ENCODE measurements at places on chromosomes 11 and 22.

DNA sequence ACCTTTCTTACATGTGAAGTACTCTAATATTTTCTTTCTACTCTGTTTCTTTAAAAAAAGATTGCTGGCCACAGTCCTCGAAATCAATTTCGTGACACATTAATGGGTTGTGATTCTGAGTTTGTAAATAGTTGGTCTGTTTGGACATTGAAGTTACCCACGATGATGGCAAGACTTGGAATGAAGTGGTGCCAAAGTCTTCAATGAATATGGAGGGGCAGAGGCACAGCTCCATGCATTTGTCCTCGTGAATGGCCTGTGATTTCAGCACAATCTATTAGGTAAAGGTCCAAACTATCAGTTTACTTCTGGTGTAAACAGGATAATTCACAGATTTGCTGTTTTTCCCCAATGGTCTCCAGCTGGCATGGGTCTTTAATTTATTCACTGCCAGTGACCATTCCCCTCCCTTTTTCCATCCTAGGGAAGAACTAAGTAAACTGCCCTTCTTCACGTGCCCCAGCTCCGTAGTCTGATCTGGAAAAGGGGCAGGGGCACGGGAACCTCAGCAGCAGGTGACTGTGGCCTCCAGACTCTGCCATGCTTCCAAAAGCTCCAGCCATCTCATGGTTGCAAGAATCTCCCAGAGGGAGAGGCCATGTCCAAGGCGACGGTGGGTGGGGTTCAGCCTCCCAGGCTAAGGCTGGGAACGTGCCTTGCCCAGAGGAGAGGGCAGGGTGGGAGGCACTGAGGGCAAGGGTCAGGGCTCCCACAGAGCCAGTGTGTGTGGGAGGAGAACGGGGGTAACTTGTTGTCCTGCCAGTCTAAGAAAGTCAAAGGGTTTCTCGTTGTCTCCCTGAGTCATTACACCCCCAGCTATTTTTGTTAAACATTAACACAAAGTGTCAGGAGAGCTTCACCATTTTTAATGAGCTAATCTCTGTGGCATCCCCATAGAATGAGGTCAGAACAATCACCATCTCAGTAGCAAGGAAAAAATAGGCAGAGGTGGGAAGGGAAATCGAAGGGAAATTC lies 16.9 kb upstream of the PEX26 start:
- peak; percentile 68 for DNase-seq

GRCh38 chr11:126456783-126457542 lies 101.5 kb downstream of the ST3GAL4 start:
- no peak for DNase-seq

GRCh38 chr11:119626871-119627270 lies 102.1 kb downstream of the NECTIN1 start:
- no peak for DNase-seq

- DNase-seq = no peak
These were observed 96.6 kb downstream of the FDX1 start for GRCh38 chr11:110526323-110526722.

DNA sequence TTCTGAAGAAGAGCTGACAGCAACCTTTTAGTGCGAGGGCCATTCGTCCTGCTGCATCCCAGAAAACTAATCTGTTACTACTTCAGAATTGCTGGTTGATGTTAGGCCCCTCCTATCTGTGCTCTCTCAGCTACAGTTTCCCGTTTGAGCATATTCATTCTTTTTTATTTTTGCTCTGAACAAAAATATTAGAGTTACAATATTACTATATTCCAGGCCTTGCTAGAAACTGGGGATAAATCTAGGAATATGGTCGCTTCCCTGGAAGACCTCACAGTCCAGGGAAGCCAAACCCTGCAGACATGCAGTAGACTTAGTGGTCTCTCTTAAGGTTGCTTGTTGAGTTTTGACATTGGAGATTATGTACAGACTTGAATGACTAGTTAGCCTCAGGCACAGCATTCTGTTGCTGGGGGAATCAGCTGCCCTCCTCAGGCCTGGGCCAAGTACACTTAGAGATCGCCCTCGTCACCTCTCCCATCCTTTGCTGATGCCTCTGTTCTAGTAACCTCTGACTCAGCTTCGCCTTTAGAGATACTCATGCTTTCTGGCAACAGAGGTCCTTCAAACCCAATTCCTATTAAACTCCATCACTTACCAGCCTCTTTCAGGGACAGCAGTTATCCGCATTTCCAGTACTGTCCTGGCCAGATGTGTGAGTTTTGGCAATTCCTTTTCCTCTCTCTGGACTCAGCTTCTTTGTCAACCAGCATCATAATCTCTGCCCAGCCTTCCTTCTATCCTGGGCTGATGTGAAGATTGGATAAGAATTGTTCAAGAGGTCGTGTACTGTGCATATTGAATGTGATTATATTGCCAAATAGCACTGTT lies 698 bp upstream of the ANAPC15 start:
- no peak for DNase-seq

DNA sequence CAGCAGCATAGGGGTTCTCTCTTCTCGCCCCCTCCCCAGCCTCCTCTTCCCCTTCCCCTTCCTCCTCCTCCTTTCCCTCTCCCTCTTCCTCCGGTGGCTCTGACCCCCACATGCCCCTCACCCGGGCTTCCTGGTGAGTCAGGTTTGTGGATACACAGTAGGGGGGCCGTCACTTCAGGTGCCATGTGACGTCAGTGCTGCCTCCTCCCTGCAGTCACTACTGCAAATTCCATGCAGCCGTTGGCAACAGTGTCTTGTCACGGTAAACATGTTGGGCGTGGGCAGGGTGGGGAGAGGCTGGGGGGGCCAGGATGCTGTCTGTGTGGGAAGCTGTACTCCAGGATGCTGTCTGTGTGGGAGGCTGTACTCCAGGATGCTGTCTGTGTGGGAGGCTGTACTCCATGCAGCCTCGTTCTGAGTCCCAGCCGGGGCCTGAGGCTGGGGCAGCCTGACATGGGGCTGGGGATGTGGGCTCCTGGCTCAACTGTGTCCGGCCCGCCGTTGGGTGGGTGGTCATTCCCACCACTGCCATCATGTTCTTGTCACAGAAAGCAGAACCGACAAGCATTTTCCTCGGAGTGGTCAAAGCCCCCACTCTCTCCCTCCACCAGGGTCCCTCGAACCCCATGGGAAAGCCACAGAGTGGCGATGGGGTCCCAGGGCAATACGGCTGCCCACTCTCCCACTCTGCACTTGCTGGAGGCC lies 2.4 kb upstream of the MUC2 start:
- peak; percentile 79 for DNase-seq

- no peak for DNase-seq
These were observed 17.3 kb downstream of the TRPM5 start for GRCh38 chr11:2426826-2427521.

DNA sequence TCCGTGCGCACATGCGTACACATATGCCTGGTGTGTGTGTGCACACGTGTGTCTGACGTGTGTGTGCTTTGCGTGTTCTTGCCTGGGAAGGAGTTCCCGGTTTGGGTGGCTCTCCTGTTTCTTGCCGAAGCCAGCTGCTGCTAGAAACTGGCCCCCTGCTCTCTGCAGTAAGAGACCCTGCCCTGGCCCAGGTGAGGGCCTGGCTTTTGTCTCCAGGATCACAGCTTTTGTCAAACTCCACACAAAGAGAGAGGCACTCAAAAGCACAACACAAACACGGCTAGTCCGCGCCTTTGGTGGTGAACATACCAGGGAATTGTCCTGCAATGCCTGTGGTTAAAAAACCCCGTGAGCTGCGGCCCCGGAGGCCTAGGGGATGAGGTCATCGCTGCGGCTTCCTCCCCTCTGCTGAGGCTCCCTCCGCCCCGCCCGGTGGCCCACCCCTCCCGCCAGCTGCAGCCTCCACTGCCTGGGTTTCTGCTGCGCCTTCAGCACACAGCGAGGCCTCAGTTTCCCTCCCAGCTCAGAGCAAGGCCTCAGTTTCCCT lies 88.9 kb downstream of the KCNQ1 start:
- DNase-seq = peak; percentile 85

- no peak for DNase-seq
These were observed 82.6 kb downstream of the FAM76B start for GRCh38 chr11:95706974-95707387.

DNA sequence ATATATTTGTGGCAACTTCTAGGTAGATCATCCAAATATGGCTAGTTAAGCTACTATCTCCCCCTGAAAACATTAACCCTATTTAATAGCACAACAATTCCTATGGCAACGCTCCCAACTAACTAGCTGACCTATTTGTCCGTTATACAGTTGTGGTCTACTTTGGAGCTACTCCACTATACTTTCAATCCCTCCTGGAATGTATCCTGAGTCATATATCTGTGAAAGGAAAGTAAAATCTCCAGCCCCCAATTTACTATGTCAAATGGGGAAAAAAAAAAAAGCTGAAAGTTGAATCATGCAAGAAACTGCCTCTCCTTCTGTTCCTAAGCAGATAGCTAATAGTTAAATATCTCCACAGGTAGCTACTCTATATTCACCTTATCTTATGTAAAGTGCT lies 128.5 kb downstream of the CD44 start:
- DNase-seq = no peak

GRCh38 chr11:45087900-45088160 lies 58.6 kb upstream of the PRDM11 start:
- no peak for DNase-seq

DNA sequence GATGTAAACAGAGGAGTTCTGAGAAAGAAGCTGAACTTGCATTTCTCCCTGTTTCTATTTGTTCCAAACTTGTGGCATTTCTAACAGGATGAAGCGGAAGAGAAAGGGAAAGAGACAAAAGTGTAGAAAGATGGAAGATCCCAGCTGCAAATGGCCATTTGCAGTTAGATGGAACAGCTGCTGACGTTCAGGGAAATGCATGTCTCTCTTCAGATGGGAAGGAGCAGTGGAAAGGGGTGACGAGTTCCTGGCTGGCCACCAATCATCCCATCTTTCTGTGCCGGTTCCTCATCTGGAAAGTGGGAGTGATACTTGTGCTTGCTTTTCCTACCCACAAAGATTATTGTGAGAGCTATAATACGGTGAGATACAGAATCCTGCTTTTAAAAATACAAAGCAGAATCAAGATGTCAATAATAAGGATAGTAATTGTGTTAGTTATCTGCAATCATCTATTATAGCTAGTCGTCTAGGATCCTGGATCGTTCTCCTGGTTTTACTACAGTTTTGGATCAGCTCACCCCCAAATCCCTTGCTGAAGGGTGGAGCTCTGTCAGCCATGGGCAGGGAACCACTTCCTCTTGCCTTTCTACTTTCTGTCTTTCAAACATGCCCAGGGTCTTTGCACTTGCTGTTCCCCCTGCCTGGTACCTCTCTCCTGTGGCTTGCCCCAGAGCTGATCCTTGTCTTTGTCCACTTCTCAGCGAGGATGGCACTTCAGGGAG lies 1.2 kb upstream of the TIMP3 start:
- no peak for DNase-seq

GRCh38 chr22:36280379-36280778 lies 27.4 kb downstream of the APOL1 start:
- DNase-seq = no peak

DNA sequence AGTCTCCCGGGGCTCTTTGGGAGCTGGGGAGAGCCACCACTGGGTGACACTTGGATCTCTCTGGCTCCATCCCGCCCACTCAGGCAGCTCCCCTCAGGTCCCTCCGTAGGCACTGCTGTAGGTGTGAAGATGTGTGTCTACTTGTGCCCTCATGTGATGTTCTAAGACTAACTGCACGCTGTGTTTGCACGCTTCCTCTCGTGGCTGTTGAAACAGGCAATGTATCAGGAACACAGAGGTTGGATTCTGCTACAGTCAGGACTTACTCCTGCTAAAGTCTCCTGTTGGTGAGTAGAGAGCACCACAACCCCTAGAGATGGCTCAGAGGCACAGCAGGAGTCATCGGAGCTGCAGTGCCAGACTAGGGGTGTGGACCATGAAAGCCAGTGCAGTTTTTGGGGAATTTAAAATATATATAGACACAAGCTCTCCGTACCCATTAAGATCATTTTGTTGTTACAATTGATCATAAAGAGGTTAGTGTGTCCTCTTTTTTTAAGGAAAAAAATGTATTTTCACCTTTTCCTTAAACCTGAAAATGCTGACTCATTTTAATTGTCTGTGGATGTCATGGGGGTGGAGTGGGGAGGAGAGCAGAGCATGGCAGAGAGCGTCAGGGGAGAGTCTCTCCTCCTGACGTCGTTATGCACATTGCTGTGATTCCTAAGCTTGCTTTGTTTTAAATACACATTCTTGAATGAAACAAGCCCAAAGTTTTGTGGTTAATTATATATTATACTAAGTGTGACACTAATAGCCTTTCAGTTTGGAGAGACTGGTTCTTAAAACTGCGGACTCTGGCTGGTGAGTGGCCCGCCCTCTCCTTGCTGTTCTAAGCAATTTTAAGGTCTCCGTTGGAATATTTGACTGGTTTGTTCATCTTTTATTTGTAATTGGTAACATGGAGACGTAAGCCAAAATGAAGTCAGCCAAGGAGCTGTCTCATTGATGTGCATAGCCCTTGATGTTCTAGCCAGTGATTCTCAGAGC lies 16.2 kb upstream of the CTTN start:
- DNase-seq = no peak

GRCh38 chr11:61702701-61703312 lies 22.6 kb downstream of the DAGLA start:
- DNase-seq = no peak

- no peak for DNase-seq
These were observed 537.8 kb upstream of the CCDC179 start for GRCh38 chr11:23398052-23398451.

DNA sequence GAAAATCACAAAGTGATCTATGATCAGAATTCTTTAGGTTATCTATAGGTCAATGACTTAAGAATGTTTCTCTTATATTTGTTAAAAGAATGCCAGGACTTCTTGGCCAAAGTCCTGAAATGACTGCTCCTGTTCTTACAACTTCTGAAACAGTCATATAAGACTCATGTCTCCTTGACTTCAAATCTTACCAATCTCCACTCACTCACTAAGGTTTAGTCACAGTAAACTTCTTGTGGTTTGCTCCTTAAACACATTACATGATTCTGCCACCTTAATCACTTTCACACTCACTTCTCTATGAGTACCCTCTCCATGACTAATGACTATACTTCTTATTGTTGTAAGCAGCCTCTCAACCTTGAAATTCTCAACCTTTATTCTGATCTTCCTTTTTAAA lies 648.7 kb upstream of the CCDC179 start:
- no peak for DNase-seq

DNA sequence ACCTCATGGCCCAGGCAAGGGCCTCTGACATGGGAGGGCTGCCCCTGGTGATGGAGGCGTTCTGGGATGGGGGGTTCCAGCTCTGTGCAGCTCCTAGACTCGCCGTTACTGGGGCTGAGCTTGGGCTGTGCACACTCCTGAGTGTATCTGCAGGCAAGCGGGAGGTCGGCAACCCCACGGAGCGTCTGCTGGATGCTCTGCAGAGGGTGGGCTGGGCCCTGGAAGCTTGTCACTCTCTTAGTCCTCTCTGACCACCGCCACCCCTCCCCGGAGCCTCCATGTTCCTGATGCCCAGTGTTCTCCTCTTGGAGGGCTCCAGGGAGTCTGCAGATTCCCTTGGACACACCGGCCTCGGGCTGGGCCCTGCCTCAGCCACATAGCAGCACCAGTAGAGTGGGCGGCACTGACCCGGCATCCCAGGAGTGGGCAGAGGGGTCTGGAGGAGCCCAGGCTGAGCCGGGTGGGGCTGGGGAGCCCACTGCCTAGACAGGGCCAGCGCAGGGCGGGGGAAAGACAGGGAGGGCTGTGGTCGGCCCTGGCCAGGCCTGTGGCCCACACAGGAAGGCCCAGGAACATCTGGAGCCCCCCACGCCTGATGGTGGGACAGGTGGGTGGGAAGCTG lies 20.6 kb upstream of the MUC5B start:
- peak; percentile 71 for DNase-seq
